Stimulated activated CD8-positive, alpha-beta memory T cell treated with anti-CD3 and anti-CD28 coated beads, Interleukin-15, amount 100 ng/mL, for 4 hours (primary cell): ENCODE measurements at places on chromosomes 11 and 22.
A peak's percentile ranks its signal among the peaks of the same experiment; 100 is the strongest.

GRCh38 chr22:36764060-36764459 lies 11.9 kb downstream of the IFT27 start:
- no peak for DNase-seq

DNA sequence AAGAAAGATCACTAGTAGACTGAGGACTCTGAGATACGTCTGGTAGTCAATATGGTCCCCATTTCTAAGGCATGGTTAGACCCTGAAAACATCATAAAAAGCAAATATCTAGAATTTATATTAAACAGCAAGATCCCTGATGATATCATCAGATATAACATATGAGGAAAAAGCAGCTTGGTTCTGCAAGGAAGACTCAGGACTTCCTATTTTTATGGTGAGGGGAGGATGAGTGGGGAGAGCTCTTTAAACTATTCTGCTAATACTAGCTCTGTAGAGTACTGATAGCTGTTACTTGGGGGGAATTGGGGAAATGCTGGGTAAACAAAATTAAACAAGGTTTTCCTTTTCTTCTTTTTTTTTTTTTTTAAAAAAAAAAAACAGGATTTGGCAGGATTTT lies 235.8 kb downstream of the SWAP70 start:
- no peak for DNase-seq

DNA sequence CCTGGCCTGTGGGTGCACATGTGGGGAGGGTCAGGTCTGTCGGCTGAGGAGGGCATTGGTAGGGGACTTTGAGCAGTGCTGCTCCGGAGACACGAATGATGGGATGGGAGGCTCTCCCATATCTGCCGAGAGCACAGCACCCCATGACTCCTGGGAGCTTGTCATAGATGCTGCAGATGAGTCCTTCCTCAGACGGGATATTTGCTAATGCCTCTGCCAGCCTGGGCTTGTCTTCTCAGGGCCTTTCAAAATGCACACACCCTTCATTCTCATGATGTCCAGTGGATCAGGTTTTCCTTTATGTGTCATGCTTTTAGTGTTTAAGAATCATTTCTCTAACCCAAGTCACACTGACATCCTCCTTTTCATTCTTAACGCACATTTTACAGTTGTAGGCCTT lies 8.1 kb upstream of the RNH1 start:
- DNase-seq: no peak

DNA sequence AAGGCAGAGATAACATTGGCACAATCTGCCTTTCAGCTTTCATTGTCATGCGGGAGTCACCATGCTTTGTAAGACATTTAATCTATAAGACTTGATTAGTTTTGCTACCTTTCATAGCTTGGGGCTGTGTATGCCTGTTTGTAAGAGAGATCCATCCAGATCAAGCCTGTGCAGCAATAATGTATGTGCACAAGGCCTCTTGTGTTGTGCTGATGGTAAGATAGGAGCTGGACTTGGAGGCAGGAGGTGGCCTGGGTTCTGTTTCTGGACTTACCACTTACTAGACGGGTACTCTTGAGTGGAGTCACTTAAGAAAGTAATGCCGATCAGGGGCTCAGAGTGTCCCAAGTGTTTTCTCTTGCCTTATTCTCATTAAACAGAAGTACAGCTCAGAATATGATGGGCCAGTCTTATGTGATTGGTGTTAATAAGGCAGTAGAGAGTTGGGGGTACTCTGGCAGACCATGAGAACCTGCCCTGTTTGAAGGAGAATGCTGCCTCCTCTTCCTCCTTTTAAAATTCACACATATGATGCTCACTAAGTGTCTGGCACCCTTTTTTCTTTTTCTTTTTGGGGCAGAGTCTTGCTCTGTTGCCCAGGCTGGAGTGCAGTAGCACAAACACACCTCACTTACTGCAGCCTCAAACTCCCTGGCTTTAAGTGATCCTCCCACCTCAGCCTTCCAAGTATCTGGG lies 30.9 kb downstream of the PTPRJ start:
- no peak for DNase-seq

DNA sequence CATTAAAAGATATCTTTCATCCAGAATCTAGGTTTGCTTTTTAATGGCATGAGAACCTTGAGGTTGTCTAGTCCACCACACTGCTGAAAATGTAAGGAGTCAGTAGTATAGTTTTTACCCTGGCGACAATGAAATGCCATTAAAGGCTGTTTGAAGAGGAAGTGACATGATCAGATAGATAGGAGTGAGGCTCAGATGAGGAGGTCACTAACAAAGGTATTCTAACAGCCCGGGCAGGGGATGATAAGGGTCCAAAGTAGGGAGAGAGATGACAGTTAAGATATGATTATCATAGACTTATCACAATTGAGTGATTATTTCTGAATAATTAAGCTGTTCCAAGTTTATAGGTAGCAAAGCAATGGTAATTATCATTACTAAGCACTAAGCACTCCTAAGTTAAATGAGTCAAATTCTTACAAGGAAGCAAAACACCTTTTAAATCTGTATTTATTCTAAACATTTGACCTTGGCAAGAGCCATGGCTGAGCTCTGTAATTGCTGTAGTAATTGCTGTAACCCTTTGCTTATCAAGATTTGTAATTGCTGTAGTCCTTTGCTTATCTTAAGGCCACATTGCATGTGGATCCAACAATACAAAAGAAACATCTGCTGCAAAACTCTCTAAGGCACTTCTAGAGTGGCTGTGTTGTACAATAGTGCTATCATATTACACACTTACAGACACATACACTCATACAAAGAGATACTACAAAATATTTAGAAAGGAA lies 92.6 kb downstream of the ENTHD1 start:
- no peak for DNase-seq

DNA sequence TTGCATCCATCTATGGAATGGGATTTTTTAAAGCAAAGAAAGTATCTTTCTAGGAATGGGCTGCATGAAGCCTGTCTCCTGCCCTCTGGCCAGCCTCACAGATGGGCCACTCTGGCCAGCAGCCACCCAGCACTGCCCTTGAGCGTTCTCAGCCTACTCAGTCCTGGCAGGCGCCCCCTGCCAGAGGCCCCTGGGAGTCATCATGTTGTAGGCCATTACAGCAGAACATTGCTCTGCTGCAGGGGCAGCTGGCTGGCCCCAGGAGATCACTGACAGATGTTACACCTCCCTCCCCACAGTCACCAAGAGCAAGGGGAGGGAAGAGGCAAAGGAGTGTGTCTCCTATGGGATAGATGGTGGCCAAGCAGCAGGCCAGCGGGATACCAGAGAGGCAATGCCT lies 363.7 kb downstream of the NXPE2 start:
- DNase-seq: no peak

DNA sequence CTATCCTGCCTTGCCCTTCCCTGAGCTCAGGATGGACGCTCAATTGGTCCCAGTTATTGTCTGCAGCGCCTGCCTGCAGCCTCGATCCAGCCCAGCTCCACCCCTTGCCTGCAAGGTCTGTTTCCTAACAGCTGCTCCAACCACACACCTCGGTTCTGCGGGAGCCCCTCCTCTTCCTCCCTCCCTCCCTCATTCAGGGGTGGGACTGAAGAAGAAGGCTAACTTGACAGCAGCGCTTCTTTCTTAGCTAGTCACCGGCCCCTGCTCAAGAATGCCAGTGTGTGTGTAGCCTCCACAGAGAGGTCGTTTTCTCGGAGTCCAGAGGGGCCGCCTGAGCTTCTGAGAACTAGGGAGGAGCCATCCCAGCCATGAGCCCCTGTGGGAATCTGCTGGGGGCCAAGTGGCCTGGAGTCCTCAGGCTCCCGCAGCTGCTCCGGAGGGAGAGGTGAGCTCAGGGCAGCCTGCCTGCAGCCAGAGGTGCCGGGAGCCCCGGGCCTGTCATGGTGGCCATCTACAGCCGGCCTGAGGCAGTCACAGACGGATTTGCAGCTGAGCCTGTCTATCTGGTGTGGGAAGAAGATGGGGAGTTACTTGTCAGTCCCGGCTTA lies 36.1 kb downstream of the LIMK2 start:
- DNase-seq: peak; percentile 41

GRCh38 chr11:122646549-122647340 lies 8.8 kb upstream of the UBASH3B start:
- DNase-seq: no peak

DNA sequence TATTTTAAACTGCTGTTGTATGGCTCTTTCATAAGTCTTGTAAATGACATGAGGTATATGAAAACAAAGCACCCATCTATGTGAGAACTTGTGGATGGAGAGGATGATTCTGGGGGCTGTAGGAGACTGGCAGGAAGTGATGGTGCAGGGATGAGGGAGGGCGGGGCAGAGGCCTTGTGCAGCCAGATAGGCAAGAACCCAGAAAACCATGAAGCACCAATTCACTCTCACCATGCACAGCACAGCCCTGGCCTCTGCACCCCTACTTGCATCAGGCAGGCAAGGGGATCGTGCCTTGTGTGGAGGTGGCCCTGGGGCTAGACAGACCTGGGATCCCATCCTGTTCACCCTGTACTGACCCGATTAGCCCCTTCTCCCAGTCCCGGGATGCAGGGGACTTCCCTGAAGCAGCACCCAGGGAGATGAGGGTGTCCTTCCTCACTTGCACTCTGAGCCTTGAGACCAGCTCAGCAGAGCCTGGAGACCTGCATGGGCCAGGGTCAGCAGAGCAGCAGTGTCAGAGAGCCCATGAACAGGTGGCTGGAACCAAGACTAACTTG lies 85.5 kb downstream of the MORC2 start:
- DNase-seq: no peak

DNA sequence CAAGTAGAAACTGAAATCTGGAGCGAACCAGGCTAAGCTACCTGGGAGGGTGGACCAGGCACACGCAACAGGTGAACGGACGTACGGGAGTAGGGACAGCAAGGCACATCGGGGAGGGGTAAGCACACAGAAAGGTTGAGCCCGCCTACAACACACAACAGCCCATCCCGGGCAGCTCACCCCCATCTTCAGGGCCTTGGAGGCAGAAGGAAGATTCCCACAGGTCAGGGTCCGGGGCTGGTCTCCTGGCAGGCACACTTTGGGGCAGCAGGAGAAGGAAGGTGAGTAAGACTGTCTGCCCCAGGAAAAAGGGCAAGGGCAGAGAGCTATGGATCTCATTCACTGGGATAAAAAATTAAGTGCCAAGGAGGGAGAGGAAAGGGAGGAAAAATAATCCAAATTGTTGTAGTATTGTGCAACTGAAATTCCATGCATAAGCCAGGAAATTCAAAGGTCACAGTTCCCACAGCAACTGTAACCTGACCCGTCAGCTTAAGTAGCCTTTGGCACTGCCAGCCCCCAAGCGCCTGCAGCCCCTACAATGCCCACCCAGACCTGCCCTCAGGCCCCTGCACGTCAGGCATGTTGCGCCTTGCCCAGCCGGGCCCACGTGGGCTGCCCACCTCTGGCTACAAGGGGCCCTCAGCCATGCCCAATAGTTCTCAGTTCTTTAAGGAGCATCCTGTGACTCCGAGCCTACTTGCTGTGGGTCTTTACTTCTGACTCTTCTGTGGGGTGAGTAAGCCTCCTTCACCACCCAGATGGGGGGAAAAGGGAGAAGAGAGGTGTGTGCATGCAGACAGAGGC lies 51.8 kb downstream of the MICAL3 start:
- no peak for DNase-seq

DNA sequence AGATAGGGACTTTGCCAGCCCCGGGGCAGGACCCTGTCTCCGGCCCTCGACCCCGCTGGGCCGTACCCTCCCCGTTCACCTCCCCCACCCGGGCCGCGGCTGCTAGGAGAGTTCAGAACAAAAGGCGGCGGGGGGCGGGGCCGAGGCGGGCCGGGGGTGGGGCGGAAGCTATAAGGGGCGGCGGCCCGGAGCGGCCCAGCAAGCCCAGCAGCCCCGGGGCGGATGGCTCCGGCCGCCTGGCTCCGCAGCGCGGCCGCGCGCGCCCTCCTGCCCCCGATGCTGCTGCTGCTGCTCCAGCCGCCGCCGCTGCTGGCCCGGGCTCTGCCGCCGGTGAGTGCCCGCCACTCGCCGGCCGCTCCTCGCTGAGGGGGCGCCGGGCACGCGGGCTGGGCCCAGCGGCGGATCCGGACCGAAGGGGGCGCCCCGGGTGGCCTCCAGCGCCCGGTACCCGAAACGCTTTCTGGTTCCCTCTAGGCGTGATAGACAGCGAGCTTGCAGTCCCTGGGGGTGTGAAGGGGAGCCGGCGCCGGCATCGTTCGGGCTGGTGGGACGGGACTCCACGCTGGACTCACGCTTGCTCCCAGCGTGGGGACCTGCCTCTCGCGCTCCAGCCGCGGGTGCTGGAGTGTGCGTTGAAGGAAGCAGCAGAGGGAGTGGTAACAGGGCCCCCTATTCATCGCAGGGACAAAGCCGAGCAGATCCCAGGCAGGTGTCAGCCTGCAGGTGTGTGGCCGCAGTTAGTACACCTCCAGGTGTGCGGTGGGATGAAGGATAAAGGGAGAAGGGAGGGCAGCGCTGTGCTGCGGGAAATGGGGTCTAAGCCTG lies at the start of gene MMP11:
Gene MMP11, plus strand, starts transcription at position 201 of the 825 bp plus-strand sequence. Its CDS starts 22 bp downstream, at position 223.
- DNase-seq: no peak

DNA sequence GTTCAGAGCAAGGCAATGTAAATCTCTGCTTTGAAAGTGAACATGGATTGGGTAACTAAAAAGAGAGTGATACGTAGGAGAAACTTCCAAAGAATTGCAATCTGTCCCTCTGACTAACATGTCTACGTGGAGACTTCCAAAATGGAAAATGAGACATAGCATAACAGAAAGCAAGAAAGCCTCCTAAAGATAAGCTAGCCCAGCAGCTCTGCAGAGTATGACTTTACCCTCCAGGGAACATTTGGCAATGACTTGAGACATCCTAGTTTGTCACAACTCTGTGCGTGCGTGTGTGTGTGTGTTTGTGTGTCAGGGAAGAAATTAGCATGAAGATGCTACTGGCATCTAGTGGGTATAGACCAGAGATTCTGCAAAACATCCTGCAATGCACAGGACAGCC lies 817.4 kb downstream of the NTM start:
- DNase-seq: no peak

GRCh38 chr11:16276251-16276650 lies 80.1 kb downstream of the SOX6 start:
- no peak for DNase-seq

GRCh38 chr11:100719362-100719761 lies 32.3 kb downstream of the ARHGAP42 start:
- no peak for DNase-seq

- DNase-seq: no peak
Measured at GRCh38 chr11:124069429-124070401, 28.6 kb upstream of the OR10G7 start.

DNA sequence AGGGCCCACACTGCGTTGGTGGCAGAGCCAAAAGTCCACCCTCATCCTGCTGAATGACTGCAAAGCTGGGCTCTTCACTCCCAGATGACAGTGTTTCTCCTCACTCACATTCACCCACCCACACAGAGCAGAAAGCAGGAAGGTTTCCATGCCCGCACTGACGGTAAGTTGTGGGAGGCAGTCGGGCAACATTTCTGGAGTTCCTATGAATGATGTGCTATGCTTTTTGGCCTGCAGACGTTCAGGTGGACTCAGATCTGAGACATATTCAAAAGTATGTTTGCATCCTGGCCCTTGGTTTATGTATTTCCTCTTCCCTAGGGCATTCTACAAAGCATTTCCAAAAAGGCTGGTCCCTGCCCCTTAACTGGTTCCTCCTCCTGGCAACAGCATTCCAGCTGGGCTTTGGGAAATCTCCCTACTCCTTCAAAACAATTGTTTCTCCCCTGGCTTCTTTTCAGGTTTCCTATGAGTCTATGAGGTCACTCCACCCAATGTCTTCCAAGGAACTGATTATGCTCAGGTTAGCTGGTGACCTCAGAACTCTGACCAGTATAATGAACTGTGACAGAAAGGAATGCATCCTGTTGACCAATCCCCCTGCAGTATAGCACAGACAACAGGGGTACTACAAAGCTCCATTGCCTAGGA lies 36.4 kb downstream of the PACSIN2 start:
- DNase-seq: no peak
